ENCODE measurements at places on chromosomes 13 and 19.

DNA sequence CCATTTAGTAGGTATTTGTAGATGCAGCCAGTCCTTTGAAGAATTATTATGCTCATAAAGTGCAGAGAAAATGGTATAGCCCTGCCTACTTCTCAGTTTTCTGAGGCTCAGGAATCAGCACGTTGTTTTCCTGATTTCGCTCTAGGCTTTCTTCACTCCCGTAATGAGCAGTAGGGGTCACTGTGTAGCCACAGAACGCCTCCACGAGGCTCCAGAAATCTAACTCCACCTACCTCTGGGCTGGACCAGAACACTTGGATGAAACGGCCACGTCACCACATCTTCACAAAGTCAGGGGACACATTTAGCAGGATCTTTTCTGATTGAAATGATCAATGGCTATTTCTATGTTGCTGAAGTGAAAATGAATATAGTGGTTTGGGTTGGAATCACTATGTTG, 49.8 kb upstream of the GTF3A start:
- peak; percentile 23 for DNase-seq

GRCh38 chr13:43373400-43373799, 350.0 kb downstream of the DNAJC15 start:
- DNase-seq = no peak

GRCh38 chr19:13804830-13805683, 9.8 kb downstream of the ZSWIM4 start:
- no peak for DNase-seq

DNA sequence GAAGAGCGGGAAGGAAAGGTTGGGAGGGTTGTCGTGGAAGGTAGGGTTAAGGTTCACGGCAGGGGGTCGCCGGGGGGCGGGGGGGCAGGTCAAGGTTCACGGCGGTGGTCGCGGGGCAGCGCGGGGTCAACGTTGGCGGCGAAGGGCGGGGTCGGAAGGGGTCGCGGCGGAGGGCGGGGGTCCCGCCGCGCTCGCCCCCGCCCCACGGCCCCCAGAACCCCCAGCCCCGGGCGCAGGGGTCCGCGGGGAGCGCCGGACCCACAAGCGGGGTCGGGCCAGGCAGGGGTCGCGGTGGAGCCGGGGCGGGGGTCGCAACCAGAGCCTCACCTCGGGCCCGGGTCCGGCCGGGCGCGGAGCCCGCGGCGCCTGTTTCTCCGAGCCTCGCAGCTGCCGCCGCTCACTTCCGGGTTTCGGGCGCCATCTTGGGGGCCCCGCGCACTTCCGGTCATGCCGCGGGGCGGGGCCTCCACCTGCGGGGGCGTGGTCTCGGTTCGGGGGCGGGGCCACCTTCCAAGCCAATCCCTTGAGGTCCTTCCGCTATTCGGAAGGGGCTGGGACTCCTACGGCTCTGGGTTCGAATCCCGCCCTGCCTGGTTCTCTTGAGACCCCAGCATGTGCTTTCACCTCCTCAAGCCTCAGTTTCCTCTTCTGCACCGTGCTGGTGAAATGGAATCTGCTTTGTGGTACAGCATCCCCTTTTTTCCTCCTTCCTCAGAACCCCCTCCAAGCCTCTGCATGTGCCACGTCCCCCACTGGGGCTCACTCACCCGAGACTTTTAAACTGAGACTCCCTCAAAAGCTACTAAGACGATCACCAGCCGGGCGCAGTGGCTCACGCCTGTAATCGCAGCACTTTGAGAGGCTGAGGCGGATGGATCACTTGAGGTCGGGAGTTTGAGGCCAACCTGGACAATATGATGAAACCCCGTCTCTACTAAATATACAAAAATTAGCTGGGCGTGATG, at the start of gene SBNO2:
Gene SBNO2, minus strand, starts transcription at position 424 of the 965 bp plus-strand sequence. CDS start 19,992 bp downstream, outside the sequence.
- peak; percentile 93 for DNase-seq

DNA sequence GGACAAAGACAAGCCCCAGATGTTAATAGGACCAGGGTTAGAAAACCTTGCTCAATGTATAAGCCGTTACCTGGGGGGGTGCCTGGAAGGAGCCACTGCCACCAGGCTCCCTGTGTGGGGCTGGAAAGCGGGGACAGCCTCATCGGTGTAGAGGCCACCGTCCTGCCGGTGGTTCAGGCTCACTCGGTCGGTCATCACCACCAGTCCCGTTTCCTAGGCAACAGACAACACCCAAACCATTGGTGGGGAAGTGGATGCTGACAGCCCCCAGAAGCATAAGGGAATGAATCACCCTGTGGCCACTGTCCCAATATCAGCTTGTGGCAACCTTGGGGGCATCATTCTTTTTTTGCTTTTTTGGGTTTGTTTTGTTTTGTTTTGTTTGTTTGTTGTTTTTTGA, 55.8 kb downstream of the CPAMD8 start:
- DNase-seq = no peak

Measured in stimulated activated CD4-positive, alpha-beta T cell treated with anti-CD3 and anti-CD28 coated beads, TNF-alpha, amount 100 ng/mL, for 4 hours (primary cell).